ENCODE measurements at places on chromosomes 16 and 17. TPM values are rescaled to one million over a fixed set of nuclear protein-coding genes. Genes with fewer than 3 reads are reported as not detected.

VAT1L gene
- 5.8 TPM for total RNA-seq

CDK5RAP3 gene
- total RNA-seq, result 213 TPM

ACACA gene
- total RNA-seq, result 84.2 TPM

TMEM98 gene
- not detected for total RNA-seq

EVPLL gene
- total RNA-seq, result not detected

NPIPB4 gene
- total RNA-seq, result 52.5 TPM

TAT gene
- total RNA-seq, result not detected

SLC9A5 gene
- 6.1 TPM for total RNA-seq

SLC12A3 gene
- total RNA-seq, result 0.14 TPM

TBC1D3B gene
- 0.63 TPM for total RNA-seq

NSF gene
- 31.8 TPM for total RNA-seq

ADPRM gene
- total RNA-seq, result 4.7 TPM

ENPP7 gene
- total RNA-seq, result not detected

SEPHS2 gene
- total RNA-seq, result 16.3 TPM

CCL8 gene
- not detected for total RNA-seq

RAMP2 gene
- total RNA-seq, result not detected

NFATC2IP gene
- 58.2 TPM for total RNA-seq

ALOX12B gene
- 0.22 TPM for total RNA-seq

NOTUM gene
- total RNA-seq, result not detected

CIITA gene
- total RNA-seq, result 96.5 TPM

KRTAP2-3 gene
- not detected for total RNA-seq

LUC7L3 gene
- total RNA-seq, result 142 TPM

KCTD19 gene
- not detected for total RNA-seq

IGSF6 gene
- 0.56 TPM for total RNA-seq

PFN1 gene
- total RNA-seq, result 1,567 TPM

SERPINF2 gene
- total RNA-seq, result 0.32 TPM

AARSD1 gene
- 17.7 TPM for total RNA-seq

NLRC3 gene
- total RNA-seq, result 31.5 TPM

CCL14 gene
- not detected for total RNA-seq

MMP28 gene
- not detected for total RNA-seq

CCL4L2 gene
- 26.9 TPM for total RNA-seq

TPSD1 gene
- total RNA-seq, result not detected

LITAFD gene
- total RNA-seq, result 0.45 TPM

ALOXE3 gene
- total RNA-seq, result not detected

CACNA1H gene
- not detected for total RNA-seq

HSD17B1 gene
- 1.3 TPM for total RNA-seq

KCNAB3 gene
- 10.0 TPM for total RNA-seq

MYH2 gene
- total RNA-seq, result not detected

CENPN gene
- 24.4 TPM for total RNA-seq

CYB561 gene
- total RNA-seq, result 4.0 TPM

PPL gene
- not detected for total RNA-seq

CES3 gene
- total RNA-seq, result 20.9 TPM

CAPNS2 gene
- total RNA-seq, result not detected

C17orf78 gene
- not detected for total RNA-seq

EVI2A gene
- not detected for total RNA-seq

TLCD2 gene
- not detected for total RNA-seq

OR2C1 gene
- total RNA-seq, result not detected

PRRT2 gene
- total RNA-seq, result 0.87 TPM

ZNF598 gene
- total RNA-seq, result 20.5 TPM

SEPTIN1 gene
- 117 TPM for total RNA-seq

TM4SF5 gene
- total RNA-seq, result not detected

OGFOD3 gene
- total RNA-seq, result 14.8 TPM

All from Karpas-422 (cell line).